ENCODE measurements at places on chromosomes 3 and 15. TPM values are rescaled to one million over a fixed set of nuclear protein-coding genes. Genes with fewer than 3 reads are reported as not detected.

GRCh38 chr15:59159210-59159609 is 47.4 kb upstream of the LDHAL6B start:
- no peaks in the 10 kb centered on the region for H3K4me1 ChIP-seq
- H3K36me3 ChIP-seq = peaks cover 80% of the 10 kb centered on the region
- H3K4me3 ChIP-seq = no peak overlapping the region

CHRNA7 gene
- total RNA-seq = under 0.01 TPM

DNA sequence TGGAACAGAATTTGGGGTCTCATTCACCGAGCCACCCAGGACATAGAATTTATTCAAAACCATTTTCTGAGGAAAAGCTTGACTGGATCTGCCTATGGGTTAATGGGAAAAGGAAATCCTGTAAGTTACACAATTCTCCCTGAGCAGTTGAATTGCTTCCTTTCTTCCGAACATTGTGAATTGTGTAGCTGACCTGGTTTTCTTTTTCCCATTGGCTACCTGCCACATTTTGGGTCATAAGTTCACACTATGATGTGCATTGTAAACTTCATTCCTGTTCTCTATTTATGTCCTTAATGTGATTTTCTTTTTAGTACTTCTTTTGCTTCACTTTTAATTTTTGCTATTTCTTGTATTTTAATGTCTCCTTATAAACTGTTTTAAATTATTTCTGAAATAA is 386.0 kb upstream of the LRRC3B start:
- H3K27me3 ChIP-seq = no peaks in the 10 kb centered on the region
- no peak overlapping the region for H3K27ac ChIP-seq
- no peak overlapping the region for H3K4me3 ChIP-seq
- no peaks in the 10 kb centered on the region for H3K36me3 ChIP-seq
- no peak for DNase-seq
- H3K4me1 ChIP-seq = no peaks in the 10 kb centered on the region

DNA sequence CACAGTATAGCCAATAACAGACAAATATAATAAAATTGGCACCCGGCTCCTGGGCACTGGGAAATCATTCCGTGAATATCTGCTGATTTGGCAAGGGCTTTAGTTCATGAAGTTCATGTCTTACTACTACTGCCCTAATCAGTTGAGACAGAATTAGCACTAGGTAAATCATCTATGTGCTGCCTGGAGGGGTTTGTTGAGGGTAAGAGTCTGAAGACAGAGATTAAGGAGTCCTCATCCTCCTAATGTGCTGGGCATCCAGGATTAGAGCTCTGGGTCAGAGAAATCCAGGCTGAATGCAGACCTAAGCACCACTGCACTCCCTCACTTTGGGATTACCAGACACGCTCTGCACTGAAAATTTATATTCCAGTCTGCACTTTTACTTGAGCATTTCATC is 2.0 kb downstream of the SAMD7 start:
- peaks cover 9% of the 10 kb centered on the region for H3K4me1 ChIP-seq
- DNase-seq = no peak
- H3K27ac ChIP-seq = no peak overlapping the region
- no peaks in the 10 kb centered on the region for H3K27me3 ChIP-seq

DNA sequence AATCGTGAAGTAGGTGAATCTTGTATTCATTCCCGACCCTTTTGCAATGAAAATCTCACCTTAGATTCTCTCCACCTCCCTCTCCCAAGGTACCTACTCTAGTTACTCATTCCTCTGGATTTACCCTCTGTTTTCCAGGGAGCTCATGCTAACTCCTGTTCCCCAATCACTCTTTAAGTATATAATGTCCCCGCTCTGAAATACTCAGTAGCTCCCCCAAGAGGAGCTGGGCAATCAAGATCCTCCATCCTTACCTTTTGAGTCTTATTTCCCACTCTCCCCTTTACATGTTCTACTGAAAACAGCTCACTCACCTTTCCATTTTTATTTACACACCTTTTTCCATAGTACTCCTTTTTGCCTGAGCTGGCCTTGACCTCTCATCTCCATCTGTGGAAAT is 599.9 kb downstream of the RBMS3 start:
- 0 out of 2 replicates have a peak, but pooled peaks cover 4% of the 10 kb centered on the region for H3K36me3 ChIP-seq
- no peak for DNase-seq
- H3K4me1 ChIP-seq = no peaks in the 10 kb centered on the region
- H3K4me3 ChIP-seq = no peak overlapping the region
- H3K27ac ChIP-seq = no peak overlapping the region
- no peaks in the 10 kb centered on the region for H3K27me3 ChIP-seq

- H3K4me1 ChIP-seq = no peaks in the 10 kb centered on the region
- H3K36me3 ChIP-seq = no peaks in the 10 kb centered on the region
- H3K27me3 ChIP-seq = no peaks in the 10 kb centered on the region
- DNase-seq = no peak
- no peak overlapping the region for H3K4me3 ChIP-seq
Observed at GRCh38 chr15:77552066-77552465, 80.6 kb downstream of the LINGO1 start.

GRCh38 chr3:25713341-25713985 is 48.8 kb upstream of the TOP2B start:
- no peak overlapping the region for H3K27ac ChIP-seq
- H3K4me3 ChIP-seq = no peak overlapping the region
- no peaks in the 10 kb centered on the region for H3K4me1 ChIP-seq
- H3K36me3 ChIP-seq = no peaks in the 10 kb centered on the region
- H3K27me3 ChIP-seq = no peaks in the 10 kb centered on the region
- peak; percentile 9 for DNase-seq

MYZAP gene
- total RNA-seq = not detected

DNA sequence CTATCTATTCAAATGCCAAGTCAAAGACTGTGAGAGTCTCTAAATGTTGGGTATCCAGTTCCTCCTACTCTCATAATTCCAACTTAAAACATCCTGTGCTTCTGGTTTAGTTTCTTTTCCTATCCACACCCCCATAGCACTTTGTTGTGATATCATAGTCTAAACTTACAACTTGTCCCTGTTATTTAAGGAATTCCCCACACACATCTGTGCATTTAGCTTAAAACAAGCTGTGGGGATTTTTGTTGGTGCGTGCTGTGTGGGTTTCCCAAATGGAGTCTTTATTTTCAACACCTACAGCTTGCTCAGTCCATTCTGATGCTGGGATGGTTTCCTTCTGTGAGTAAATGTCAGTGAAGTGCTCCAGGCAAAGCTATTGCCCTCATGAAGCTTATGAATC is 167.3 kb downstream of the GMNC start:
- H3K4me3 ChIP-seq = no peak overlapping the region
- no peaks in the 10 kb centered on the region for H3K27me3 ChIP-seq
- no peaks in the 10 kb centered on the region for H3K36me3 ChIP-seq
- DNase-seq = no peak
- no peak overlapping the region for H3K27ac ChIP-seq
- H3K4me1 ChIP-seq = peaks cover 16% of the 10 kb centered on the region

EHHADH gene
- total RNA-seq = 4.3 TPM

DNA sequence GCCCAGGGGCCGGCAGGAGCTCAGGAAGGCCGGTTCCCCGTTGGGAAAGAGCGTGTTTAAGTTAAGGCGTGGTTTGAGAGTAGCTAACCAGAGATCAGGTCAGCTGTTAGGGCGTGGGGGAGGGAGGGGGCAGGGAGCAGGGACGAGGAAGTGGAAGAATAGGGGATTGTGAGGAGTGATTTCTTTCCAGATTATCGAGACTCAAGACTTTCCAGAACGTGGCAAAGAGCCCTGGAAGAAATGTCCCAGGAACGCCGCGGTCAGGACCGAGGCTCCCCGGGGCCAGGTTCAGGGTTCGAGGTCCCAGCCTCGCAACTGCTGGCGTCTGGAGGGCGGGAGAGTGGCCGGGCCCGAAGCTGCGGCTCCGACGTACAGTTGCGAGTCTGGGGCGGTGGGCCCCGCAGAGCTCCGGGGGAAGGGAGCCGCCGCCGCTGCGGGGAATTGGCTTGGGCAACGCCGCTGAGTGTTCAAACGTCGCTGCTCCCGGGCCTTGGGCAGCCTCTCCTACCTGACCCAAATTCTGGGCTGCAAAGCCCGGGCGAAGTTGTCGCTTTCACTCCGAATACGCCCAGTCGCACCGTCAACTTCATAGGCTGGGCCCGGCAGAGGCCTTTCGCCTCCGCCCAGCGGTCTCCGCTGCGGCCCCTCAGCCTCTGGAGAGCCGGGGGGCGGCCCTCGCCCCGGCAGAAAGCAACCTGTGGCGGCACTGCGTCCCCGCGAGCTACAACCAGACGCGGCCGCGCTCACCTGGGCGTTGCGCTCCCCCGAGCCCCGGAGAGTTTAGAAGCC is 9.5 kb downstream of the ISL2 start:
- H3K36me3 ChIP-seq = no peaks in the 10 kb centered on the region
- no peak overlapping the region for H3K27ac ChIP-seq
- H3K4me1 ChIP-seq = no peaks in the 10 kb centered on the region
- DNase-seq = peak; percentile 46
- H3K27me3 ChIP-seq = peaks cover 53% of the 10 kb centered on the region

IL17RD gene
- 1.2 TPM for total RNA-seq

- no peak overlapping the region for H3K27ac ChIP-seq
- no peak overlapping the region for H3K4me3 ChIP-seq
- H3K36me3 ChIP-seq = no peaks in the 10 kb centered on the region
Observed at GRCh38 chr3:37814547-37814946, 47.1 kb upstream of the CTDSPL start.

DNA sequence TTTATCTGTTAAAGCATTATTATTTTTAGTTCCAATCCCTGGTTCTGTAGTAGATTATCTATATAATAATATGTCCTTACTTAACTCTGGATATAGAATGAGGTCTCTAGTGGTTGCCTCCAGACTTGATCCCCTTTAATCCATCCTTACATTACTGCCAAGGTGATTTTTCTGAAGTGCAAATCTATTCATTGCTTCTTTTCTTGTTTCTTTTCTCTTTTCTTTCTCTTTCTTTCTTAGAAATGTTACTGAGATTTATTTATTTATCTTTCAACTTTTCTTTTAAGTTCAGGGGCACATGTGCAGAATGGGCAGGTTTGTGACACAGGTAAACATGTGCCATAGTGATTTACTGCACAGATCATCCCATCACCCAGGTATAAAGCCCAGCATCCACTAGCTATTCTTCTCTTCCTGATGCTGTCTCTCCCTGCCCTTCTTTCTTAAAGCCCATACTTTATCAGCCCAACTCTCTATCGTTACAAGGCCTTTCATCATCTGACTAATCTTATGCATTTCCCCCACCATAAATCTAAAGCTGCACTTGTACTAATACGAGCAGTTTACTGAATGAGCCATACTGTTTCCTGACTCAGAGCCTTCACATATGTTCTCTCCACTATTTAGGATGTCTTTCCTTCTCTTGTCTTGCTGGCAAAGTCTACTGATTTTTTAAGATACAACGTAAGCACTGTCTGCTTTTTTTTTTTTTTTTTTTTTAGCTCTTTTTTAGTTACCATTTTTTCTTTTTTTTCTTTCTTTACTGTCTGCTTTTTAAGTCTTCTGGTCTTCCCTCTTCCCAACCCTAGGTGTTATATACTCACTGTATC is 4.6 kb downstream of the GLCE start:
- DNase-seq = peak; percentile 44
- no peak overlapping the region for H3K4me3 ChIP-seq
- no peaks in the 10 kb centered on the region for H3K36me3 ChIP-seq
- no peak overlapping the region for H3K27ac ChIP-seq

All from GM23248 (cell line).